Stimulated activated CD8-positive, alpha-beta memory T cell treated with anti-CD3 and anti-CD28 coated beads, Interleukin-4, amount 100 ng/mL, for 48 hours (primary cell): ENCODE measurements at places on chromosomes 11 and 22.

GRCh38 chr11:124043420-124043819 is 2.3 kb upstream of the OR10G7 start:
- DNase-seq: no peak

GRCh38 chr11:36019005-36019596 is 75.2 kb downstream of the LDLRAD3 start:
- no peak for DNase-seq

DNA sequence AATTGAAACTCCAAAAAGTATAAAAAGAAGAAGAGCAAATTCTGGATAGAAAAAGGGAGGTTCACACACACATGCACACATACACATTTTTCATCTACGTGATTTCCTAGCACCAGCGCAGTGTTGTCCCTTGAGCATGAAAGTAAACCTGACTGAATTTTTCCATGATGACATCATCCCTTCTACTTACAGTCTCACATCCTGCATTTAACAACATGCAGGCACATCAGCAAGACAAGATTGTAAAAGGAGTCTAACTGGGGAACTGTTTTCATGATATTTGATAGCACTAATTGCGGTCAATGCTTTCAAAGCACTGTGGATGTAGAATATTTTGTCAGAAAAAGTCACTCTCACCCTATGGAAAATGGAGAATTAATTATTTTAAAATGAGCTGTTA is 36.6 kb downstream of the GAS2 start:
- DNase-seq: no peak

GRCh38 chr22:48751539-48752437 is 1075.9 kb downstream of the BRD1 start:
- DNase-seq: no peak

DNA sequence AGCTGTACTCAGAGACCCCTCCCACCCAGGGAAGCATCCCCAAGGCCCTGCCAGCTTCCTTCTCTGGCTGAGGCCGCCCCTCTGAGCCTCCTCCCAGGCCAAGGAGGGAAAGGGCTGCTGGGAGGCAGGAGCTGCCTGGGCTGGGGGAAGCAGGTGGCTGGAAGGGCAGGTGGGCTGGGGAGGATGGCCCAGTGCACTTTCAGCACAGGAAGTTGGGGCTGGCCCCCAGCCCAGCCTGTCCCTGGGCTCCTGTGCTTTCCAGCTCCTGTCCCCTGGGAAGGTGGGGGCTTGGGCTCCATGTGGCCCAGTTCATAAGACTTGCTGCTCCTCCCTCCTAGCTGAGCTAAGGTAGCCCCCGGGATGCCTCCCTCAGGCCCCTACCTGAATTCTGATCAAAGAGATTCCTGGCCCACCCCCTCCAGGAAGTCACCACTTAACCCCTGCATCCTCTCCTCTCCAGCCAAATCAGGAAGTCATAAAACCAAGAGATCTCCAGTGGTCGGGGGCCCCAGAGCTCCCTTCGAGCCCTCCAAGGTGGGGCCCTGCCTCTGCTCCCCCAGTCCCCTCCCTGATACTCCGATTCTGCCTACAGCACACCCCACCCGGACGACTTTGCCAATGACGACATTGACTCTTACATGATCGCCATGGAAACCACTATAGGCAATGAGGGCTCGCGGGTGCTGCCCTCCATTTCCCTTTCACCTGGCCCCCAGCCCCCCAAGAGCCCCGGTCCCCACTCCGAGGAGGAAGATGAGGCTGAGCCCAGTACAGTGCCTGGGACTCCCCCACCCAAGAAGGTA is 4.9 kb downstream of the PPP1CA start:
- no peak for DNase-seq

GRCh38 chr11:44754876-44755555 is 28.3 kb downstream of the TSPAN18 start:
- DNase-seq: no peak
